Bronchial epithelial cell (primary cell): ENCODE measurements at places on chromosomes 5 and 9.

GRCh38 chr5:1670351-1670750, 129.3 kb downstream of the MRPL36 start:
- DNase-seq: peak; percentile 72

GRCh38 chr9:14315875-14316601, 2.1 kb upstream of the NFIB start:
- peak; percentile 20 for DNase-seq

- no peak for DNase-seq
These were observed 30.7 kb downstream of the CFAP77 start for GRCh38 chr9:132440735-132441134.

GRCh38 chr5:142853682-142854081, 83.5 kb downstream of the ARHGAP26 start:
- DNase-seq: no peak

- no peak for DNase-seq
These were observed 1012.3 kb downstream of the CDH9 start for GRCh38 chr5:26026044-26026443.

- peak; percentile 43 for DNase-seq
These were observed 1.7 kb downstream of the ADAMTS16 start for GRCh38 chr5:5141625-5142525.

GRCh38 chr9:79765466-79765865, 193.7 kb downstream of the TLE4 start:
- DNase-seq: no peak
